Calu3 (cell line): ENCODE measurements at places on chromosomes 13 and 19. TPM values are rescaled to one million over a fixed set of nuclear protein-coding genes. Genes with fewer than 3 reads are reported as not detected.

The SPACA4 gene
- total RNA-seq: not detected in 2 replicates

The WDR87 gene
- not detected in 2 replicates for total RNA-seq

The CPAMD8 gene
- total RNA-seq: 5.7 and 5.8 TPM in 2 replicates

DNA sequence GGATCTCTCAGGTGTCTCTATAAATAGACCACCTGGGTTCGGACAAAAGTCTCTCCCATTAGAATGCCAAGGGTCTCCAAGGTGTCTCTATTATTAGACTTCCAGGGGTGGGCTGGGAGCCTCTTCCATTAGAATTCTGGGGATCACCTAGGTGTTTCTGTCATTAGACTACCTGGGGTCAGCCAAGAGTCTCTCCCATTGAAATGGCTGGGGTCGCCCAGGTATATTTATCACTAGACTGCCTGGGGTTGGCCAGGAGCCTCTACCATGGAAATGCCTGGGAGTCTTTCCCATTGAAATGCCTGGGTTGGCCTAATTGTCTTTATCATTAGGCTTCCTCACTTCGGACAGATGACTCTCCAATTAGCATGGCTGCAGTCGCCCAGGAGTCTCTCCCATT is 1565.5 kb downstream of the UQCRFS1 start:
- no peaks in the 10 kb centered on the region for H3K27me3 ChIP-seq
- no peaks in the 10 kb centered on the region for H3K4me1 ChIP-seq
- no peaks in the 10 kb centered on the region for H3K36me3 ChIP-seq
- no peak overlapping the region for H3K4me3 ChIP-seq
- no peak overlapping the region for H3K27ac ChIP-seq

GRCh38 chr19:38046254-38047048 is 139.4 kb downstream of the SIPA1L3 start:
- no peaks in the 10 kb centered on the region for H3K36me3 ChIP-seq
- H3K27me3 ChIP-seq: no peaks in the 10 kb centered on the region
- no peak overlapping the region for H3K27ac ChIP-seq
- peaks cover 9% of the 10 kb centered on the region for H3K4me1 ChIP-seq
- DNase-seq: no peak
- no peak overlapping the region for H3K4me3 ChIP-seq

GRCh38 chr19:48992581-48993174 is 431 bp downstream of the GYS1 start:
- peak overlapping the region; percentile 92 for H3K4me3 ChIP-seq
- H3K27ac ChIP-seq: peak overlapping the region; percentile 94
- peaks cover 60% of the 10 kb centered on the region for H3K36me3 ChIP-seq
- H3K27me3 ChIP-seq: no peaks in the 10 kb centered on the region
- H3K4me1 ChIP-seq: peaks cover 39% of the 10 kb centered on the region

- no peak for DNase-seq
- H3K4me1 ChIP-seq: no peaks in the 10 kb centered on the region
- H3K36me3 ChIP-seq: no peaks in the 10 kb centered on the region
- no peak overlapping the region for H3K27ac ChIP-seq
- H3K27me3 ChIP-seq: no peaks in the 10 kb centered on the region
- H3K4me3 ChIP-seq: no peak overlapping the region
Observed at GRCh38 chr13:112679932-112680677, 9.7 kb upstream of the ATP11A start.

- no peak overlapping the region for H3K27ac ChIP-seq
- no peaks in the 10 kb centered on the region for H3K4me1 ChIP-seq
- H3K4me3 ChIP-seq: no peak overlapping the region
Observed at GRCh38 chr19:10707440-10707839, 6.2 kb downstream of the QTRT1 start.

GRCh38 chr19:14632286-14632685 is 42.4 kb downstream of the ADGRE3 start:
- H3K4me3 ChIP-seq: no peak overlapping the region
- no peaks in the 10 kb centered on the region for H3K36me3 ChIP-seq
- no peaks in the 10 kb centered on the region for H3K4me1 ChIP-seq
- H3K27ac ChIP-seq: no peak overlapping the region
- DNase-seq: peak; percentile 8

- H3K4me3 ChIP-seq: no peak overlapping the region
- no peaks in the 10 kb centered on the region for H3K36me3 ChIP-seq
- DNase-seq: no peak
- no peaks in the 10 kb centered on the region for H3K4me1 ChIP-seq
Observed at GRCh38 chr13:99766641-99767045, 204.9 kb downstream of the ZIC5 start.
